Uterus (tissue), 4 donors: ENCODE measurements at places on chromosomes 6 and 20. TPM values are rescaled to one million over a fixed set of nuclear protein-coding genes. Genes with fewer than 3 reads are reported as not detected.

The PRICKLE4 gene
- 17.9 TPM for total RNA-seq

The C6orf58 gene
- total RNA-seq, result 0.28 TPM

The PSMF1 gene
- 91.6 TPM for total RNA-seq

The OR10C1 gene
- total RNA-seq, result not detected

The DEFB129 gene
- not detected for total RNA-seq

The FAM217A gene
- total RNA-seq, result not detected

The ARFGEF3 gene
- 3.0 TPM for total RNA-seq

The RIN2 gene
- total RNA-seq, result 77.5 TPM
